ENCODE measurements at places on chromosomes 2 and 18.

DNA sequence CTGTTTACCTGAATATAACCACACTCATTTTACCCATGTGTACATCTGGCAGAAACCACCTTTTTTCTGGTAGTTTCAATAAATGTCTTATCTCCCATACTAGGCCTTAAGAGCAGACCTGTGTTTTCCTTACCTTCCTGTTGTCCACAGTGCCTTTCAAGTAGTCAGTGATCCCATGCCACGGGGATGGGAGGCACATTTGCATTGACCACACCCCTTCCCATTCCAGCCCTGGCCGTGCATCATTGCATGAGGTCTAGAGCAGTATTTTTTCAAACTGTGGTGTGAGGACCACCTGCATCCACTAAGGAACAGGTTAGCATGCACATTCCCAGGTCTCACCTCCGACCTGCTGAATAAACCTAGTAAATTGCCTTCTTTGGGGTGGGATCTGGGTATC is 165.2 kb upstream of the FOSL2 start:
- no peak for DNase-seq

DNA sequence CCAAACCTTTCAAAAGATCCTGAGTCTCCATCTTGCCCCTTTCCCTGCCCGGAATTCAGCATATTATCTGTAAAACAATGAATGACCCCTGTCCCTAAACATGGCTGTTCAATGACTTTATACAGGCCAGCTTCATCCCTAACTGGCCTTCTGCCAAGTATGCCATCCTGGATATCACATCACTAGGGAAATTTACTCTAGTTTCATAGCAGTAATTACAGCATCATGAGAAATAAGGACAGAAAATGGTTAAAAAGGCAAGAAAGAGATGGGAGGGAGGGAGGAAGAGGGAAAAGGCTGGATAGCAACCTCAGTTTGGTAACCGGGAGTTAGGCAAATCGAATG is 4.4 kb downstream of the MBOAT2 start:
- DNase-seq, result no peak

GRCh38 chr2:73289304-73289703 is 4.0 kb downstream of the EGR4 start:
- DNase-seq, result no peak

- no peak for DNase-seq
Observed at GRCh38 chr2:27159271-27159670, 10.5 kb downstream of the TCF23 start.

DNA sequence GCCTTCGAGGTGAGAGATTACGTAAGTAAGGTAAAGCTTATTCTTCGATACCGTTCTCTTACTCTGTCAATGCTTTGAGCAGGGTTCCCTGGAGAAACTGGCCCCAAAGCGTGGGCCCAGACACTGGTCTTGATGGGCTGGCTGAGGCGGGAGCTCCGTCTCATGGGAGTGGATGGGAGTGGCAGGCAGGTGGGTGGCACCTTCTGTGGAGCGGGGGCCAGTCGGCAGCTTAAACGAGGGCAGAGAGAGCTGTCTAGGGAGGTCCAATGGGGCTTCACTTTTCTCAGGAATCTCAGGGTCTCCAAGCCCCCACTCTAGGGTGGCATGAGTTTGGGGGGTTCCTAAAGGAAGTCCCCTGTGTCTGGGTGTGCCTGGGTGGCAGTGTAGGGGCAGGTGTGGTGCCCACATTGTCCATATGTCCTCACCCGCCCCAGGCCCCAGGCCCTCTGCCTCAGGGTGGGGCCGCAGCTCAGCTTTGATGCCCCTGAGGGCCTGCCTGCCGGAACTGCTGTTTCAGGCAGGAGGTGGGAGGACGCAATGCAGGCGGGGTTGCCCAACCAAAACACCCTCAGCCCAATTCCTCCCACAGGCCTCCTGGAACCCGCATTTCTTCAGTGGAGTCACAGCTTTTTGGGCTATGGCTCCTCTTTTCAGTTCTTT is 32.5 kb upstream of the FOSL2 start:
- DNase-seq, result no peak

DNA sequence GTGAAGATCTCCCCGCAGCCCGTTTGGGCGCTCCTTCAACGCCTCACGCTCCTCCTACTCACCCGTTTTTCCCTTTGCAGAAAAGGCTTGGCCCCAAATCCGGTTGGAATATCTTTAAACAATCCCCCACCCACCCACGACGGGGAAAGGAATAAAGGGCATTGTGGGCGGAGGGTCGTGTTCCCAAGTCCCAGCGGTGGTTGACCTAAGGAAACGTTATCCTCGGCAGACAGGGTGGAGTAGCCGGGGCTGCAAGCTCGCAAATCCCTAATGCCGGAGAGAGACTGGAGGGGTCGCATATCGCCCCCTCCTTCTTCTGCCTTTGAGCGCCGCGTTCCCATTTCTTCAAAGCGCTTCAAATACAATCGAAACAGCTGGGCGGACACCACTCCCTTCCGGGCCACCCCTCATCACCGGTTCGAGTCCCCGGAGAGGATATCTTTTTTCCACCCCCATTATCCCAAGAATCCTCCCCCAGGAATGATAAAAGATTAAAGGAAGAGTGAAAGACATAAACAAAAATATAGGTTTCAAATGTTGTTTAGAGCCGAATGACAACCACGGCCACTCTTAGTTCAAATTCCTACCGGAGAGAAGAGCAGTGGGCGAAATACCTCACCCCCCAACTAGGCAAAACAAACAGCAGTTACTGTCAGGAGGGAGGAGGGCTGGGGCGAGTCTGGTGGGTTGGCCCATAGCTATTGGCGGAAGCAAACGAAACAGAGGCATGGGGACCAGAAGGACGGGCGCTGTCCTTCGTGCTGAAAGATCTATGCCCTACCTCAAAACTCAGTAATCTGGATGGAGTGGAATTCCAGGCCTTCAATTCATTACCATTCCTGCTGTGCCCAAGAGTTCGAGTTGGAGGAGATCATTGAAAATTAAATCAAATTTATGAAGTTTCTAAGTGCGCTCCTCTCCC is 2.8 kb upstream of the GAD1 start:
- DNase-seq, result no peak

DNA sequence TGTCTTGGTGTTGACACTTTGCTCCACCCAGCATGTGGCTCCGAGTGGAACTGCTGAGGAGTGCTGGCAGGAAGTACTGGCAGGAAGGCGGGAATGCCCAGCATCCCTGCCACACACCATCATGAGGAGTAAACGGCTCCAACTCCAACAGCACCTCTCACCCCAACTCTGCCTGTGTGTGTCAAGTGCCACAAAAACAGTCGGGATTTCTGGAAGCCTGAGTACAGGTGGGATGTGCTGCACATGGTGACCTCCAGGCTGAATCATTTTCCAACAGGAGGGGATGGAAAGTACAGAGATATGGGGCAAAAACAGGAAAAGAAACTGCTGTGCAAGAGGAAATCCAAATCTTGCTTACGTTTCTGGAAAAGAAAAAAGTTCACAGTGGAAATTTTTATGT is 53.6 kb downstream of the PARD6G start:
- no peak for DNase-seq

DNA sequence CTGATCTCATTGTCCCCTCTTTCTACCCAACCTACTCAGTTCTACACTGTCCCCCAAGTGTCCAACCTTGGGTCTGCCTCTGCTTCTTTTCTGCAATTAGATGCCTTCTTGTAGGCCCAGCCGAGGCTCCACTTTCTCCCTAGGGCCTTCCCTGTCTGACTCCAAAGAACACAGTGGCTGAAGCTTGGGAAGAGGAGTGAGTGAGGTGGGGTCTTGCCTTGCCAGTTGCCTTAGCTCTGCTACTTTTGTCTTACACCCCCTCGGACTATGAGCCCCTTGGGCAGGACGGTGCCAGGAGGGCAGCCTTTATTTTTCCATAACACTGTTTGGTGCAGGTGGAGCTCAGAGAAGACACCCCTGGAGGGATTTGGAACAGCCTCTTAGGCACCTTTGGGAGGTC is 345.1 kb downstream of the CYP26B1 start:
- DNase-seq, result no peak

- peak; percentile 47 for DNase-seq
Observed at GRCh38 chr18:23970161-23971096, 44.1 kb upstream of the TTC39C start.

- no peak for DNase-seq
Observed at GRCh38 chr2:177201919-177202346, 10.7 kb upstream of the HNRNPA3 start.

DNA sequence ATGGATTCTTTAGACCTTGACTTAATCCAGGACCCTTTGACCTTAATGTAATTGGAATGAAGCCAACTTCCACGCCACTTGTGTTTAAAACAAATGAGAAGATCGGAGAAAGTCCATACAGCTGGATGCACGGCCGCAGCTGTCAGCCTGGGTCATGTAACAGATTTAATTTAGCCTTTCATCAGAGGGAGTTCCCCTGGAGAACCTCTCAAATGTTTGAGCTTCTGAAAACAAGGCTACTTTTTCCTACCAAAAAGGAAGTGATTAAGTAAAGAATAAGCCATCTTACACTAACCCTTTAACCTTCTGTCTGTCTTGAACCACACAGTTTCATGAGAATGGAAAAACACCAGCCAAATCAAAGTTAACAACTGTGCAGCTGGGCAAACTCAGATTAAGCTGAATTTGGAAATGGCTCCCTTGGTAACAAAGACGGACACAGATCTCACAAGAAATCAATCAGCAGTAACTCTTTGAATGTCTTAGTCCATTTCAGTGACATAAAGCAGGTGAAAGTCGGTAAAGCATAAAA is 103.6 kb downstream of the DOCK10 start:
- no peak for DNase-seq

GRCh38 chr2:217652761-217653639 is 349.8 kb downstream of the TNS1 start:
- DNase-seq, result no peak

GRCh38 chr18:74507927-74508326 is 11.8 kb downstream of the CNDP2 start:
- DNase-seq, result no peak

- DNase-seq, result no peak
Observed at GRCh38 chr2:238950551-238950950, 102.7 kb downstream of the TWIST2 start.

DNA sequence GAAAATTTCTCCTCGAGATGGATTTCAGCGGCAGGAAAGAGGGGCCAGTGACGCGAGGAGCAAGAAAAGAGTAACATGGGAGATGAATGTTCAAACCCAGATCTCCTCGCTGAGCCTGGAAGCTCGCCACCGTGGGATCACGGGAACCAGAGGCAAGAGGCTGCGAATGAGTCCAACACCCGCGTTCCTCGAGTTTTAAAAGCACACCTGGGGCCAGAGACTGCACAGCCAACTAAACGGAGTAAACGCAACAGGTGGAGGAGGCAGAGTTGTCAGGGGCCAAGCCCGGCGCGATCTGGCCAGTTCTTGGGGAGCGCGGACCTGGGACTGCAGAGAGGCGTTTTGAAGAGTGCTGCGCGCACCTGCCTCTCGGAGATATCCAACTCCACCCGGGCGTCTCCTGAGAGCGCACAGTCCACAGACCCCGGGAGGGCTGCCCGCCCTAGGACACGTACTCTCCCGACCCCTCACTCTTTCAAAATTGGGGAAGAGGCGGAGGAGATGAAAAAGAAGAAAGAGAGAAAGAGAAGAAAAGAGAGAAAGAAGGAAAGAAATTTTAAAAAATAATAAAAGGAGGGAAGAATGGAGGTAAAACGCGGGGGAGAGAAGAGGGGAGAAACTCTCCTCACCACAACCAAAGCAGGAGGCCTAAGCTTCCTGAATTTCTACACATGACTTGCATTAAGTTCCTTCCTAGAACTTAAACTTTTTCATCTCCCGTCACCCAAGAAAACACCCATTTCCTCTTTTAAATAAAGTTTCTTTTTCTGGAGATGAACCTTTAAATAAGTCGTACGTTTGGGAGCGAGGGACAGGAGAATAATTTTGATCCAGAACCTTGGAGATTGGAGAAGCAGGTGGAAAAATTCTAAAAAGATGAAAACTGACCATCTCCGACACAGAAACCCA is 5.3 kb upstream of the PAX3 start:
- no peak for DNase-seq

DNA sequence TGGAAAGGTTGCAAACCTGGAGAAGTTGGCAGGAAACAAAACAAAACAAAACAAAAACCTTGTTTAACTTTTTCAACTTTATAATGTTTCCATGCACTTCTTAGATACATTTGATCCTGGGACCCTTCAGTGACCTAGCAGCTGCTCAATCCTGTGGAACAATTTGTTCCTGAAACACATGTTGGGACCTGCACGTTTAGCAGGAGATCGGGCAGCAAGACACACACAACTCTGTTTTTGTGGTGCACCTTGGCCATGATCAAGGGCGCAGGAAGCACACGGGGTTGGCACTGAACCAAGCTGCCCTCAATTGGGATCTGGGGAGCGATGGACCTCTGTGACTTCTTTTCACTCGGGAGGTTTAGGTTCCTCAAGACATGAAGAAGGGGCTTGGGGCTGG is 268.7 kb downstream of the LOXHD1 start:
- no peak for DNase-seq

GRCh38 chr2:75064691-75065396 is 106.4 kb downstream of the POLE4 start:
- DNase-seq, result peak; percentile 19

- no peak for DNase-seq
Observed at GRCh38 chr2:189585226-189585756, 4.7 kb upstream of the SLC40A1 start.

GRCh38 chr2:178221556-178221955 is 27.2 kb downstream of the OSBPL6 start:
- no peak for DNase-seq

GRCh38 chr2:47771211-47771610 is 11.7 kb upstream of the MSH6 start:
- no peak for DNase-seq

DNA sequence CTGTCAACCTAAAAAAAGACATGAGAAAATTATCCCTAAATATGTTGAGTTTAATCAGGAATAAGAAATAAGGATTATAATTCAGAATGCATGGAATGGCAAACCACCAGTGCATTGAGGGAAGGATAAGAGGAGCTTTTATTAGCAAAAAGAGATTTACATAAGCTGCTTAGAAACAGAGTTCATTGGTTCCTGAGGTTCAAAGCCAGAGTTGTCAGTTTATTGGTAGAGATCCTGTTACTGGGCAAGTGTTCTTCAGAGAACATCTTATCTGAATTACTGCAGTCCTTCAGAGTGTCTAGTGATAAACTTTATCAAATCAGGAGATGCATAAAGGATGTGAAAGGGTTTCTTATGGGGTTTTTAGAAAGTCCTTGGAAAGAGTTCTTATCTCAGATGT is 76.0 kb upstream of the MEX3C start:
- DNase-seq, result no peak

- no peak for DNase-seq
Observed at GRCh38 chr2:105425936-105426625, 27.2 kb upstream of the FHL2 start.

GRCh38 chr2:229330952-229331351 is 59.9 kb upstream of the PID1 start:
- no peak for DNase-seq

DNA sequence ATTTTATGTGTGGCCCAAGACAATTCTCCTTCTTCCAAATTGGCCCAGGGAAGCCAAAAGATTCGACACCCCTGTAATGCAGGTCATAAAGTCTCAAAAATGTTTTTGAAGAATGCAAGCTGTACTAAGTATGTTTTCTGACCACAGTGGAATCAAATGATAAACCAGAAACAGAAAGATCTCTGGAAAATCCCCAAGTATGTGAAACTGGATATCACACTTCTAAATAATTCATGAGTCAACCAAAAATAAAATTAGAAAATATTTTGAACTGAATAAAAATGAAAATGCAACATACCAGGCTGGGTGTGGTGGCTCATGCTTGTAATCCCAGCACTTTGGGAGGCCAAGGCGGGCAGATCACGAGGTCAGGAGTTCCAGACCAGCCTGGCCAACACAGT is 34.1 kb upstream of the UBE2F start:
- no peak for DNase-seq

- no peak for DNase-seq
Observed at GRCh38 chr18:36348971-36349417, 51.5 kb downstream of the FHOD3 start.

- DNase-seq, result no peak
Observed at GRCh38 chr2:9230051-9230802, 23.6 kb downstream of the ASAP2 start.
